Activated naive CD8-positive, alpha-beta T cell treated with anti-CD3 and anti-CD28 coated beads for 36 hours (primary cell): ENCODE measurements at places on chromosomes 12 and 14.

GRCh38 chr14:92253381-92253894 lies 69.5 kb upstream of the SLC24A4 start:
- no peak for DNase-seq

DNA sequence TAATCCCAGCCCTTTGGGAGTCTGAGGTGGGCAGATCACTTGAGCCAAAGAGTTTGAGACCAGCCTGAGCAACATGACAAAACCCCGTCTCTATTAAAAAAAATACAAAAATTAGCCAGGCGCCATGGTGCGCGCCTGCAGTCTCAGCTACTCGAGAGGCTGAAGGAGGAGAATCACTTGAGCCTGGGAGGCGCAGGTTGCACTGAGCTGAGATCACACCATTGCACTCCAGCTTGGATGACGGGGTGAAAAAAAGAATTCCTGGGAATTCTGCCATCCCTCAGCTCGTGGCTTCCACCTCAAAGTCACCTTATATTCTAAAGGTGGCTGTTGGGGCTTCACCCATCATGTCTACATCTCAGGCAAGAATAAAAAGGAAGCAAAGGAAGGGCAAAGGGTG lies 12.9 kb downstream of the BCL2L14 start:
- DNase-seq = no peak

- no peak for DNase-seq
Measured at GRCh38 chr12:25840678-25841465, 117.6 kb upstream of the RASSF8 start.

GRCh38 chr14:50550294-50550693 lies 9.7 kb upstream of the ATL1 start:
- no peak for DNase-seq

GRCh38 chr12:65590318-65590717 lies 234.0 kb upstream of the HMGA2 start:
- no peak for DNase-seq

GRCh38 chr12:118979763-118980406 lies 1.5 kb upstream of the SRRM4 start:
- peak; percentile 13 for DNase-seq

DNA sequence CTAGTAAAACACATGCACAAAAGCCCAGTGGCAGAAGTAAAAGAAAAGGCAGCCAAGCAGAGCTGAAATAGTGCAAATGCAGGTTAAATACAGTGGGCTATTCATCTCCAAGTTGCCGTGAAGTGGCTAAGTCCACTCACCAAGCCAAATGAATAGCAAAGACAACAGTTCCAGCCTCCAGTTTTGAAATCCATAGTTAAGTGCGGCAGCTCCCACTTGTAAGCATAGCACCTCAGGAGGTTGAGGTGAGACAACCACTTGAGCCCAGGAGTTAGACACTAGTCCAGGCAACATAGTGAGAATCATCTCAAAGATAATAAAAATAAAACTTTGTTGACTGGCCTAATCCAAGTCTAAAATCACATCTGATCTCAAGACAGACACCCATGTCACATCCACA lies 9.8 kb upstream of the PHLDA1 start:
- no peak for DNase-seq

GRCh38 chr12:67315661-67316060 lies 46.5 kb downstream of the CAND1 start:
- no peak for DNase-seq

GRCh38 chr14:24312736-24313507 lies 1.6 kb downstream of the LTB4R start:
- peak; percentile 28 for DNase-seq

GRCh38 chr12:3602488-3602887 lies 111.5 kb downstream of the PRMT8 start:
- DNase-seq = no peak
